ENCODE measurements at places on chromosomes 7 and 10.
A peak's percentile ranks its signal among the peaks of the same experiment; 100 is the strongest.

DNA sequence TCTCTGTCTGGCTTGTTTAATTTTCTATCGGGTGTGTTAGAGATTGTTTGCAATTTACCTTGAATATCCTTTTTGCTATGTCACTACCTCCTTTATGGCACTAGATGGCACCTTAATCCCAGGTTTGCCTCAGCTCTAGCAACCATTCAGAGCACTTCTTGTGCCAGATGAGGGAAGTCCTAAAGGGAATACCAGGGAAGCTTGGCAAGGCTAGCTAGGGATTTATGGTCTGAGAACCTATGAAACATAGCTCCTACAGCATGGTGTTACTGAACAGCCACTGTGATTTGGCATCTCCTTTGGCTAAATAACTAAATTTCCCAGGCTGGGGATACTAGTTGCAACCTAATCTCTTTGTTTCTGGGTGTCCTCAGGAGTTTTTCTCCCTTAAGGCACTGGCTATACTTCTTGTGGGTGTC lies 69.0 kb upstream of the VOPP1 start:
- DNase-seq = peak; percentile 88

GRCh38 chr7:44257618-44258422 lies 57.0 kb downstream of the YKT6 start:
- DNase-seq = peak; percentile 93

DNA sequence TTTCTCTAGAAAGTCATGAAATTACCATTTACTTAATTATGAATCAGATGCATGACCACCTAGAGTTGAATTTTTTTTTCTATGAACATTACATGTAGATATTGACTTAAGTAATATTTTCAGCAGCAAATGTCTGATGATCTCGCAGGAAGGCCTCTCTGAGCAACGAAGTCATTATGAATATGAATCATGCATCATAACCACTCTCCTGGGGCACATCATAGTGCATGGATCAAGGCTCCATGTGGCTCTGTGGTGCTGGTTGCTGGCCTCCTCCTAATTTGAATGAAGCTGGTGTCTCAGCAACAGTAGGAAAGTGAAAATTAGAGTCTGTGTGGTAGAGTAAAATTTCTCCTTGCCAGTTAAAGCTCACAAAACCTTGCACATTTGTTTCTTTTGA lies 121.4 kb upstream of the INHBA start:
- DNase-seq = peak; percentile 63

DNA sequence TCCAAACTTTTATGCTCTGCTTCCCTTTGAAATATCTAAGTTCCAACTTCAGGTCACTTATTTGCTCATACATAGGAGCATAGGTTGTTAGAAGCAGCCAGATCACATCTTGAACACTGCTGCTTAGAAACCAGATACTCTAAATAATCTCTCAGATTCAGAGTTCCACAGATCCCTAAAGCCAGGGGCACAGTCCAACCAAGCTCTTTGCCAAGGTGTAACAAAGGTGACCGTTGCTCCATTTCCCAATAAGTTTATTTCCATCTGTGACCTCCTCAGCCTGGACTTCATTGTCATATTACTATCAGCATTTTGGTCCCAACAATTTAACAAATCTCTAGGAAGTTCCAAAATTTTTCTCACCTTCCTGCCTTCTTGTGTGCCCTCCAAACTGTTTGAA lies 52.8 kb downstream of the TRIM24 start:
- no peak for DNase-seq

- DNase-seq = no peak
These were observed 106.0 kb downstream of the UPF2 start for GRCh38 chr10:11936389-11937152.

DNA sequence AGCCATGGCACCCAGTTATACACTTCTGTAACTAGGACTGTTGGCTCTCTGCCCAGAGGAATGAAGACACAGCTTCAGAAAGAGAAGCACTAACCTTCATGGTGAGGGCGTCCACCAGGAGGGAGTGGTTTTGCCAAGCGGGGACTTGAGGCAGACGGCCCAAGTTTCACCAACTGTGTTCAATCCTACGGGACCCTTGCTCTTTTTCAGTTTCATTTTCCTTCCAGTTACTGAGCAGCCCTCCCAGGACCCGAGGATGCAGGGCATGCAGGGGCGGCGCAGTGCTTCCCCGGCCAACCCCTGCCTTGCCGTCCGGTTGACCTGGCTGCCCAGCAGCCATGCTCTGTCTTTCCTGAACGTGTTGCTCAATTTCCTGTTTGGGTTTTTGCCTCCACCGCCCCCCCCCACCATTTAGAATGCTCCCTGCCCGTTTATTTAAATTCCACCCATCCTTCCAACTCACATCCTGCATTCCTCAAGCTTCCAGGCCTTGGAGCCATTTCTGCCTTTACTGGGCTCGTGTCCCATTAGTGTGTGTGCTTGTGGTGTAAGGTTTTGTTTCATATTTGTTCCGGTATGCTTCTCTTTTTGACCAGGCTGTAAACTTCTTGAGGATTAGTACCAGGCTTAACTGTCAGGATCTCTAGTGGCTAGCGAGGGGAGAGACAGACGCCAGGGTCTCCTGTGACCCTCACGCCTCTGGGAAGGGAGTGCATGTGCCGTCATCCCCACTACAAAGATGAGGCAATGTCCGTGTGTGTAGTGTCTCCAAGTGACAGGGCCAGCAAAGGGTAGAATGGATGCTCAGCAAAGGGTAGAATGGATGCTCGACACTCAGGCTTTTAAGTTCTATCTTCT lies 31.6 kb downstream of the IL15RA start:
- peak; percentile 92 for DNase-seq

GRCh38 chr7:132464740-132465139 lies 111.5 kb downstream of the PLXNA4 start:
- DNase-seq = peak; percentile 38

DNA sequence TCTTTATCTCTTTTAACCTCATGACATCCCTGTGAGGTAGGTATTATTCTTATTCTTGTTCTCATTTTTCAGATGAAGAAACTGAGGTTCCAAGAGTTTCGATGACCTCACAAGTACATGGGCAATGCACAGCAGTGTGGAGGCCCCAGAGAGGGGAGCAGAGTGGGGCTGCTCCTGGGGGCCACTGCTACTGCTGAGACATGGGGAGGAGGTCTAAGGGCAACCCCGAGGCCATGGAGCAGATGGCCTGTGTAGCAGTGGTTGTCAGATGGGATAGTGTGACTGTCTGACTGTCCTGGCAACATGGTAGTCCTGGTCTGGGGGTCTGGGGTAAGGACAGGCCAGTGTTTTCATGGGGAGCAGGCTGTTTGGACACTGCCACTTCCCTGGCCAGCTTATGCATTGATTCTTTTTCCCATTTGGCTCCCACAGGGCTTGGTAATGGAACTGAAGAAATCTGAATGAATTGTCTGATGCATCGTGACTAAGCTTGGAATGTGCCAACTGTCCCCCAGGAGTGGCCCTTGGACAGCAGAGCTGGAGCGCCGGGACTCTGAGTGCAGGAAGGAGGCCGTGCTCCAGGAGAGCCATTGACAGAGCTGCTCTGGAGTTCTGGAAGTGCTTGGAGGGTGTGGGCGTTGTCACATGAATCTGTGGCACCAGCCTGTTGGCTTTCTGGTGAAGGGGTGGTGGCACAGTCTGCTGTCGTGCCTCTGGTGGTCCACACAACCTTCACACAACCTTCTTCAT lies 40.9 kb downstream of the ADRA2A start:
- DNase-seq = no peak

GRCh38 chr7:33725111-33726025 lies 180.0 kb upstream of the BMPER start:
- no peak for DNase-seq

GRCh38 chr7:106050002-106050745 lies 61.9 kb downstream of the SYPL1 start:
- DNase-seq = peak; percentile 79

DNA sequence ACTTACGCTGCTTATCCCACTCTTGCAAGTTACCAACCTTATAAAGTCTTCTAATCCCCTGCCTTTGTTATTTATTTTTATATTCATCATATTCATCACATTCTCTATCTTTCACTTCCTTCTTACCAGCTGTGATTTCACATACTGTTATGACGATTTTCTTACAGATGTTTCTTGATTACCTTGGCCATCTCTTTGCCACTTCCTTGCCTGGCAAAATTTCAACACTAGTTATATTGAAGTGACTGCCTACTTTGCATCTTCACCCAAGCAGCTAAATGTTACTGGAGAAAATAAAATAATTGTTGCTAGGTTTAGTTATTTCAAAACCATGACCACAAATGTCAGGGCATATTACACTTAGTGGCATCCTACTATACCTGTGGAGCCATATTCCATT lies 8.8 kb upstream of the STEAP4 start:
- DNase-seq = no peak

GRCh38 chr7:98969386-98969785 lies 91.1 kb downstream of the TRRAP start:
- no peak for DNase-seq

DNA sequence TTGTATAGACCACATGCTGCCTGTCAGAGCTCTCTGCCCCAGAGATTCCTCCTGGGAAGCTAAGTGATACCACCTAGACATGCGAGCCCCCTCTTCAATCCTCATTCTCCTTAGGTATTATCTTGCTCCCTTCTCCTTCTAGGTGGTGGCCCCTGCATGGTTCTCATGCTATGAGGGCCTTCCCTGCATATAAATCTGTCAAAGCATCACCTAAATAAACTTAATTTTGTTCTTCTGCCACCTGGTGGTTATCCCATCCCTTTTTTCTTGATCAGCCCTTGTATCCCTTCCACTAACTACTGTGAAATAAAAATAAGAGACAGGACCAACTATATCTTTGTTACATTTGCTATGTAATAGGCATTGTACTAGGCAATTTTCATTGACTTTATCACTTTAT lies 242.1 kb downstream of the CDC14C start:
- no peak for DNase-seq

DNA sequence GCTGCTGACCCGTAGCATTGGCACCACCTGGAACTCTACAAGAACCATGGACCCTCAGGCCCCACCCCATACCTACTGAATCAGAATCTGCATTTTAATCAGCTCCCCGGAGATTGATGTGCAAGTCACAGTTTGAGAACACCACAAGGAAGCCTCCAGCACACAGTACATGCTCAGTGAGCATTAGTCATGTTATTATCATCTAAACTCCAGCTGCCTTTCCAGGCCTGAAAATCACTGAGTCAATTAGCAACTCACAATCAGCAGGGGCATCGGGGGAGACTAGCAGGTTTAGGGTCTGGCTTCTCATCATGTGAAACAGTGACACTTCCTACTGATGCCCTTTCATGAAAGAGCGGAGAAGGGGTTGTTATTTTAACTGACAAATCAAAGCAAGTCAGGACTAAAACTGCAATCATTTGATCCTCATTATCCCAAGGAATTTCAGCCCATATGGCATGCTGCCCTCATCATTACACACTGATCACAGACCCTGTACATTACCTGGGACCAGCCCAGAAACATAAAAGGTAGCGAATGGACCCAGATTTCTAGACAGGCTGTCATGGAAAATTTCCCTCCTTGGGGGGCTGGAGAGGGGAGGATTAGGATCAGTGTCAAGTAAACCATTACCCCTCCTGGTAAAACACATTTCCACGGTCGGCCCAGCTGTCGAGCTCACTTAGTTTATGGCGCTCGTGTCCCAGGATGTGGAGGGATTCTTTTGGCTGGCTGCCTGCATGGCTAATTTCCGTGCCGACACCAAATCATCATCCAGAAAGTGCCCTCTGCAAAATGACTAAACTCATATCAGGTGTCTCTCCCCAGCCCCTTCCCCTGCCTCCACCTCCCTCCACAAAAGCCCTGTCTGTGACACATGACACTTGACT lies 122.8 kb downstream of the PRLHR start:
- DNase-seq = peak; percentile 79

- no peak for DNase-seq
These were observed 46.2 kb downstream of the CALD1 start for GRCh38 chr7:134825666-134826065.

GRCh38 chr7:66640802-66641525 lies 12.3 kb downstream of the KCTD7 start:
- no peak for DNase-seq

- peak; percentile 87 for DNase-seq
These were observed 77.2 kb downstream of the CH25H start for GRCh38 chr10:89129911-89130310.

GRCh38 chr7:107503687-107504086 lies 33.8 kb downstream of the GPR22 start:
- DNase-seq = no peak

GRCh38 chr10:52571516-52572182 lies 200.9 kb downstream of the MBL2 start:
- no peak for DNase-seq

GRCh38 chr7:87219545-87220025 lies at the start of gene TMEM243:
Gene TMEM243 (minus strand): TSS chr7:87219732. CDS start chr7:87219503, 229 bp downstream.
- peak; percentile 63 for DNase-seq

- DNase-seq = peak; percentile 62
These were observed 306.2 kb downstream of the GPR37 start for GRCh38 chr7:124459101-124460055.

DNA sequence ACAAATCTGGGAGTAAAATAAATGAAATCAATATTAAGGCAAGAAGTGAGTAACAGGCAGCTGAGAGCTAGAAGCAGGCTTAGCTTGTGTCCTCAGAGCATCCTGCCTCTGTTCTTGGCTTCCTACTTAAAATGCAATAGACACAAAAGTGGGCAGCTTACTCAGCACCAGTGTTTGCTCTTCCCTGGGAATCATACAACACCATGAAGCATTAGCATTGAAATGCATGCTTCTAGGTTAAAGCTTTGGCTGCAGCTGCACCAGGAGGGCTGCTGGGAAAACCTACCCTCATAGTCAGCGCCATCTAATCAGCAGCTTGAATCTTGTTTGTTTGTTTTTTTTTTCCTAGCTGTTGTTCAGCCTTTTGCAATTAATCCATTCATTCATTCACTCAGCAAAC lies 104.2 kb upstream of the VWC2 start:
- DNase-seq = no peak

DNA sequence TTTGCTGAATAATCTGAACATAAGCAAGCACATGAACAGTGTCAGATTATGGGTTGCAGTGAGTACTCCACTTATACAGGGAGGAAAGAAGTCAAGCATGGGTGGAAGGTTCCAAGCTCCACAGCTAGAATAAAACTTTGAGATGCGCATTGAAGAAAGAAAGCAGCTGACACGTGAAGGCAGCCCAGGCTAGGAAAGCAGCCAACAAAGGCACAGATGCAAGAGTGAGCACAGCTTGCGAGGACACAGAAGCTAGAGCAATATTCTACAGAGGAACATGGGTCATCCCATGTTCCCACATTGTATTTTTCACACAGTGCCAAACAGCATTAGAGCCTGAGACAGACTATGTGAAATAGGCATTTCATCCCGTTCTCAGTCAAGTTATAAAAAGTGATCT lies 194.6 kb upstream of the TBX20 start:
- DNase-seq = no peak

DNA sequence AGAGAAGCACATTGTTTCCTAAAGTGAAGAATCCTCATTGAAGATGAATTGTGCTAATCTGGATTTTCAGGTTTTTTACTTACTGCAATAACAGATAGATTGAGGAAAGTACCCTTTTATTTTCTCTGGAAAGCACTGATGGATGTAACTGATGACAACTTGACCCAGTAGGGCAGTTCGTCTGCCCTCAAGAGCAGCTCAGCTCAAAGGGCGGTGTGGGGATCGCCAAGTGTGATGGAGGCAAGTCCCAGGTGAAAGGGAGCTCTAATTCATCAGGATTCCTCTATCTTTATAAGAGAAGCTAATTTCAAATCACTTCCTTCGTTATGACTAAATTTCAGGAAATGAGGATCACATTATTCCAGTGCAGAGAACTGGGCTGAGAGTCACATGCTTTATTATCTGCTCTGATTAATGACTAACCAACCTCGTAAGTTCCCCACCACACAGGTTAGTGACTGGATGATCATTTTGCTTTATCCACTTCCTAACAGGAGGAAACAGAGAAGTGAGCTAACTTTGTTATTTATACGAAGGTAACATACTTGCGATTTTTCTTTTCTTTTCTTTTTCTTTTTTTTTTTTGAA lies 98.8 kb downstream of the PFKFB3 start:
- DNase-seq = peak; percentile 19

- peak; percentile 49 for DNase-seq
These were observed 15.8 kb upstream of the LYZL2 start for GRCh38 chr10:30645340-30645827.

Measured in fibroblast of mammary gland (primary cell).